ENCODE measurements at places on chromosomes 7 and 10. TPM values are rescaled to one million over a fixed set of nuclear protein-coding genes. Genes with fewer than 3 reads are reported as not detected.

GRCh38 chr10:58258977-58259692, 8.6 kb downstream of the IPMK start:
- no peak for DNase-seq

DNA sequence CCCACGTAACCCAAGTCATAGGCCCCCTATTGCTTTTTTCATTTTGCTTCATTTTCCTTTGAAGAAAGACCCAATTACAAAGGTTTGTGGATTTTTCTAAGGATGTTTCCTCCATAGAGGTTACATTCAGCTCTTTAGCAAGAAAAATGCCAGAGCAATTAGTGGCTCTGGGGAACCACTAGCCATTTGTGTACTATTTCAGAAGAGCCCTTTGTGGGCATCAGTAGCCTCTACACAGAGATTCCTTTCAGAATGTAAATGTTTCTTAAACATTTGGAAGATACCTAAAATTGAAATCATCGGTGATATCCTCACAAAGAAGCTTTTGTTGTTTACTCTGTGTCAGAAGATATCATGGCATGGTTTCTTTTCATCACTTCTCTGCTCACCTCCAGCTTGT, 291.0 kb upstream of the KMT2E start:
- DNase-seq = no peak

GRCh38 chr7:34354899-34355298, 303.1 kb upstream of the NPSR1 start:
- no peak for DNase-seq

Gene PRSS37
- polyA plus RNA-seq = not detected

Gene HMX3
- polyA plus RNA-seq = not detected

Data from adrenal gland (tissue), 19 donors.